Activated CD8-positive, alpha-beta T cell treated with anti-CD3 and anti-CD28 coated beads, Interleukin-2, amount 10 ng/mL, durations not matched to agents 7 days and 5 days (primary cell): ENCODE measurements at places on chromosomes 11 and 22. TPM values are rescaled to one million over a fixed set of nuclear protein-coding genes. Genes with fewer than 3 reads are reported as not detected.

Gene GGTLC3
- total RNA-seq: not detected

Gene MS4A6A
- not detected for total RNA-seq

Gene OR4A16
- not detected for total RNA-seq

GRCh38 chr22:49734390-49734789 lies 93.3 kb downstream of the BRD1 start:
- H3K4me3 ChIP-seq: no peak overlapping the region
- no peaks in the 10 kb centered on the region for H3K36me3 ChIP-seq
- peaks cover 12% of the 10 kb centered on the region for H3K27me3 ChIP-seq
- peaks cover 13% of the 10 kb centered on the region for H3K4me1 ChIP-seq

DNA sequence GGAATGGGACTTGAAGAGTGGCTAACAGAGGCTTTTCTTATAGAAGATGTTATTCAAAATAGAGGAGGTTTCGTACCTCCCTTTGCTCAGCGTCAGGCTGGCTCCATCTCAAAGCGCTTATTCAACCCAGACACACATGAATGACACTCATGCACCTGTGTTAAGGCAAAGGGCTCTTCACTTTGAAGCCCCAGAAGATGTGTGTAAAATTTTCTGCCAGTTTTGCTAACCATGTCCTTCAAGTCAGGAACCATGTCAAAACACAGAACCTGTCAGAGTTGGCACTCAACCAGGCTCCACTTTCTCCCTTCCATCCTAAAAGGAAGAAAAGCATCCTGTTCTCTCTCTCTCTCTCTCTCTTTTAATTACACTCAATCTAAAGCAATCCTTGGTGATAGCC lies 352.8 kb upstream of the NARS2 start:
- H3K36me3 ChIP-seq: no peaks in the 10 kb centered on the region
- no peak for DNase-seq
- no peak overlapping the region for H3K27ac ChIP-seq
- no peaks in the 10 kb centered on the region for H3K4me1 ChIP-seq
- no peak overlapping the region for H3K4me3 ChIP-seq
- H3K27me3 ChIP-seq: peaks cover 3% of the 10 kb centered on the region

- H3K4me1 ChIP-seq: no peaks in the 10 kb centered on the region
- H3K27me3 ChIP-seq: no peaks in the 10 kb centered on the region
- no peak overlapping the region for H3K27ac ChIP-seq
- no peak for DNase-seq
- H3K36me3 ChIP-seq: no peaks in the 10 kb centered on the region
- no peak overlapping the region for H3K4me3 ChIP-seq
These were observed 29.3 kb downstream of the FAT3 start for GRCh38 chr11:92253945-92254344.

DNA sequence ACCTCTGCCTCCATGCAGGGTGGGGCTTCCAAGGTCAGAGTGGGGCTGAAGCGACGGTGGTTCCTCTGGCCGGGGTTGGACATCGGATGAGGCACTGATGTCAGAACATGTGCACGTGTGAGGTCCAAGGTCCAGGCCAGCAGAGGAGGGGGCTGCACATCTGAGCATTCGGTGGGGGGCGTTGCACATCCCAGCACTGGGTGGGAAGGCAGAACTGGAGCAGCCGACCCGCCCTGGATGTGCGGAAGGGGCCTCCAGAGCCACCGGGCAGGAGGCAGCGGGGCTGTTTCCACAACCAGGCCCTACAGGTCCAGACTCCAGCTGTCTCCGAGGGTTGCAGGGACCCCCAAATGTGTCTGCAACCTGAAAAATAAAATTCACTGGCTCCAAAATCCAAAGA lies 271.0 kb downstream of the CTTN start:
- no peak overlapping the region for H3K4me3 ChIP-seq
- no peaks in the 10 kb centered on the region for H3K4me1 ChIP-seq
- no peak overlapping the region for H3K27ac ChIP-seq
- no peak for DNase-seq
- peaks cover 2% of the 10 kb centered on the region for H3K27me3 ChIP-seq

DNA sequence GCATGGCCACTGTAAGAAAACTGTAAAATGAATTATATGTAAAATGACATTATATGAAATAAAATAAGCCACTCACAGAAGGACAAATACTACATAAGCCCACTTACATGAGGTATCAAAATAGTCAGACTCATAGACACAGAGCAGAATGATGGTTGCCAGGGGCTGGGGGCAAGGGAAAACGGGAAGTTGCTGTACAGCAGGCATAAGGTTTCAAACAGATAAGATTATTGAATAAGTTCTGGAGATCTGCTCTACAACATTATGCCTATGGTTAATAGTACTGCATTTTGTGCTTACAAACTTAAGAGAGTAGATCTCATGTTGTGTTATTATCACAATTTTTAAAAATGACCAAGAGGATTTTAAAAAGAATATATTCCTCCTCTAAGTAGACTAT lies 32.7 kb upstream of the HEPHL1 start:
- no peaks in the 10 kb centered on the region for H3K27me3 ChIP-seq
- DNase-seq: no peak
- no peak overlapping the region for H3K4me3 ChIP-seq

- no peak overlapping the region for H3K27ac ChIP-seq
- H3K36me3 ChIP-seq: no peaks in the 10 kb centered on the region
- no peak for DNase-seq
- H3K27me3 ChIP-seq: peaks cover 4% of the 10 kb centered on the region
- no peak overlapping the region for H3K4me3 ChIP-seq
- H3K4me1 ChIP-seq: no peaks in the 10 kb centered on the region
These were observed 10.8 kb downstream of the RAB3IL1 start for GRCh38 chr11:61906522-61906909.

GRCh38 chr22:24982301-24983056 lies 30.0 kb downstream of the KIAA1671 start:
- peaks cover 21% of the 10 kb centered on the region for H3K27me3 ChIP-seq
- no peaks in the 10 kb centered on the region for H3K36me3 ChIP-seq
- H3K4me1 ChIP-seq: peaks cover 13% of the 10 kb centered on the region

- H3K27ac ChIP-seq: peak overlapping the region; percentile 18
- H3K4me1 ChIP-seq: peaks cover 40% of the 10 kb centered on the region
- no peaks in the 10 kb centered on the region for H3K27me3 ChIP-seq
- no peaks in the 10 kb centered on the region for H3K36me3 ChIP-seq
- H3K4me3 ChIP-seq: no peak overlapping the region
- DNase-seq: no peak
These were observed 2.6 kb upstream of the LRFN4 start for GRCh38 chr11:66854231-66854661.

DNA sequence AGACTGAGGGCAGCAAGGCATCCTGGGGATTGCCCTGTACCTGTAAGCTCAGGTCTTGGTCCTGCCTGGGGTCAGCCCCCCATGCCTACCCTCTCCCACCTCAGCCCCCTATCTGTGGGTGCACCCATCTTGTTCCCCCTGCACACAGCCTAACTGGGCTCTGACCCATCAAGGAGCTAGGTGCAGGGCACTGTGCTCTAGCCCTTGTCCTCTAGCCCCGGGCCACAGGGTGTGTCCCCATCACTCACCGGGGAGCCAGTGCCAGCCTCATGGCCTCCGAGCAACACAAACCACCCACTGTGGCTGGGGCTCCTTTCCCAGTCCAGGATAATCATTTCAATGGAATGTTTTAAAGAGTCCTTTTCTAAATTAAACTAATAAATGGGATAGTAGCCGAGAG lies 293.9 kb upstream of the PLET1 start:
- no peak overlapping the region for H3K27ac ChIP-seq
- peaks cover 2% of the 10 kb centered on the region for H3K27me3 ChIP-seq
- H3K36me3 ChIP-seq: no peaks in the 10 kb centered on the region
- H3K4me3 ChIP-seq: no peak overlapping the region
- no peaks in the 10 kb centered on the region for H3K4me1 ChIP-seq

DNA sequence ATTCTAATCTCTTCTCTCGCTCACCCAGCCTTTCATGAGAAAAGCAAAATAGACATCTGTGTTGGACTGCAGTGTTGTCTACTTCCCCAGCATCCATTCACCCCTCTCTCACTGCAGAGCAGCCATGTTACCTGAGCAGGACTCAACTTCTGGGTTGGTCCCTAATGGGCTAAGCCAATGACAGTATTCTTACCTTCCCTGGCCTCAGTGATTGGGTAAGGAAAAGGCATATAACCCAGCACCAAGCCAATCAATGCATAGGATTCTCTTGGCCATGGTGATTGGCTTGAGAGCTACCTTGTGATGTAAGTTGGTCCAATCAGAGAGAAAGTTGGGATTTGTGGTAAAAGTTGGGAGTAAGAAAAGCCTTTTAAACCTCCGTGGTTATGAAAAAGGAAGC lies 99.8 kb upstream of the NECTIN1 start:
- H3K36me3 ChIP-seq: no peaks in the 10 kb centered on the region
- no peak overlapping the region for H3K4me3 ChIP-seq
- no peaks in the 10 kb centered on the region for H3K4me1 ChIP-seq
- no peak for DNase-seq
- H3K27me3 ChIP-seq: peaks cover 10% of the 10 kb centered on the region
